ENCODE measurements at places on chromosomes 12 and 14.

GRCh38 chr14:104881369-104881979, 16.4 kb downstream of the CEP170B start:
- no peak for DNase-seq

DNA sequence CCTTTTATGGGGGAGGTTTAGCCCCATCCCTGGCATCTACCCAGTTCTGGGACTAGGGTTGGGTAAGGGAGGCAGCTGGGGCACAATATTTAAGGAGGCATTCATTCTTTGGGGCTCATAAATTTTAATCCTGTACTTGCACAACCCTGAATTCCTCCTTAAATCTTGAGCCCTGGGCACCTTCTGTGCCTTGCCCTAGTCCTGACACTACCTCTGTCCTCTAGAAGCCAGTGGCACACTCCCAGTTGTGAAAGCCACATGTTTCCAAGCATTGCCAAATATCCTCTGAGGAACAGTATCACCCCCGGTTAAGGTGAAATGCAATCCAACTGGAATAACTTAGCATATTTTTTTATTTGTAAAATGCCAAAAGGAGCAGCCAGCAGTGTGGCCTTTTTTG, 36.6 kb downstream of the SLC16A7 start:
- DNase-seq, result no peak

DNA sequence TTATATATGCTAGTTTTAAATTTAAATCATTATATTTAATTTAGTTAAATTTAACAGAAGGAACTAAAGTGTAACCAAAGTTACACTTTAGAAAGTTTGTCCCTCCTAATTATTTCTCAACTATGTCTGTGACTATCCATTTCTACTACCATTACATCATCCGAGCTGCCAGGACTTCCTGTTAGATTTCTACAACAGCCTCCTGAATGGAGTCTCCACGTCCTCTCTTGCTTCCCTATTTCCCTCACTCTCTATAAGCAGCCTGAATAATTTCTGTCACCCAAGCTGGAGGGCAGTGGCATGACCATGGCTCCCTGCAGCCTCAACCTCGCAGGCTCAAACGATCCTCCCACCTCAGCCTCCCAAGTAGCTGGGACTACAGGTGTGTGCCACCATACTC, 84.1 kb downstream of the TTC7B start:
- no peak for DNase-seq

- no peak for DNase-seq
Measured at GRCh38 chr14:96624661-96625425, 122.7 kb downstream of the PAPOLA start.

DNA sequence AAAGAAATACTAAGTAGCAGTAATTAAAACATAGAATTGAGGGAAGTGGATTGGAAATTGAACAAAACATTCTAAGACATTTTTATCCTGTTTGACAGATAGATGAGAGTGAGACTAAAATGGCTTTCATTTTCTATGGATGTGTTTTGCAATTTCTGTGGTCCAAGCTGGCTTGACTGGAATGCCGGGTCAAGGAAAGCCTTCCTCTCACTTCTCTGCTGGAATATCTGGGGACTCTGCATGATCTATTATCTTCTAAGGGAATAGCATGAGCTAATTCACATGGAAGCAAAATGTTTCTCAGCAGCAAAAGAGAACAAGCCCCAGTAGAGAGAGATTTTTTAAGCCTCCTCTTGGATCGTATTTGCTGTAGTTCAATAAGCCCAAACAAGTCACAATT, 407.9 kb upstream of the ATXN7L3B start:
- no peak for DNase-seq

DNA sequence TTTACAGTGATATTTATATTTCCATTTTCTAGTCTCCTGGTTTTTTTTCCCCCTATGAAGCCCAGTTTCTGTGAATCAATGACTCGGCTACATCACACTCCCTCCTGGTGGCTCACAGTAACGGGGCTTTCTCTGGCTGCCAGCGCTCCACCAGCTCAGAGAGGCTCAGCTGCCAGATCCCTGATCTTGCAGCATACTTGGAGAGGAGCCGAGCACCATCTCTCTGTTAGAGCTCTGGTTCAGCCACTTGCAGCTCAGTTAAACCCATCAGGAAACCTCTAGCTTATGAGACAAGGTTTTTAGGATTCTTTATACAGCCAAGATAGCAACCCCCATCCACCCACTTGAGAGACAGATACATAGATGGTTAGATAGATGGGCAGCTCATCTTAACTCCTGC, 74.6 kb downstream of the CIT start:
- DNase-seq, result no peak

GRCh38 chr12:79083181-79083580, 218.6 kb downstream of the SYT1 start:
- DNase-seq, result no peak

GRCh38 chr12:123113026-123113425, 37.9 kb downstream of the PITPNM2 start:
- no peak for DNase-seq

- no peak for DNase-seq
Measured at GRCh38 chr12:47843226-47843980, 23.7 kb upstream of the HDAC7 start.

DNA sequence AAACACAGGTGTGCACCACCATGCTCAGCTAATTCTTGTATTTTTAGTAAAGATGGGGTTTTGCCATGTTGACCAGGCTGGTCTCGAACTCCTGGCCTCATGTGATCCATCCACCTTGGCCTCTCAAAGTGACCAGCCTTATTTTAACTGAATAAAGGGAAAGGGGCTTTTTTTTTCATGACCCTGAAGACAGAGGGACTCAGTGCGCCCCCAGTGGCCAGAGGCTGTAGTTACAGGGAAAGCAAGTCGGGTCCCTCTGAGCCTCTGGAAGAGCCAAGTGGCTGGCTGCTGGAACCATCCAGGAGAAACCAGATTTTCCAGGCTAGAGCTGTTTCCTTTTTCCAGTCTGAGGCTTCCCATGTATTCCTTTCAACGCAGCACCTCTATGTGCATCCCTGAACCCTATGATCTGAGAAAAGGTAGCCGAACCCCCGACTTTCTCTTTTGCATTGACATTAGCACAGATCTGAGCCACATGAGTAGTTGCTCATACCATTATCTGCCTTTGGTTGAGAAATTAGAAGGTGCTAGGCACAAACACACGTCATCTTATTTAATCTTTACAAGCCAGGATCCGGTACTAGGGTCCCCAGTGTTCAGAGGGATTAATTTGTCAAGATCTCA, 342.7 kb downstream of the CACNA1C start:
- DNase-seq, result peak; percentile 20

- DNase-seq, result no peak
Measured at GRCh38 chr12:75378354-75378753, 12.5 kb upstream of the GLIPR1L2 start.

DNA sequence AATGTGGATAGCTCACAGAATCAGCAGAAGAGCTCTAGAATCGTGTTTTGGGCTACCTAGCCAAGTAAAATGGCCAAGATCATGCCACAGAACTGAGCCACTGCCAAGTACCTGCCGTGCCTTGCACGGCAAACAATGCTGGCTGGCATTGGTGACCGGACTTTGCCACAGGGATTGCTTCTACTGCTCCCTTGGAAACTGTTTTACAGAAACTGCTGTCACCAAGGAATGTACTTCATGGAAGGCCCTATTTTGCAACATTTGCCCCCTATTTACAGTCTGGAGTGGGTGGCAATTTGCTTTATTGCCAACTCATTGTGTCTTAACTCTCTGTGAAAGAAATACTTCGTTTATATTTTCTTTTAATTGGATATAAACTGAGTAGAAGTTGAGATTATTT, 49.0 kb downstream of the BORCS5 start:
- DNase-seq, result no peak

- DNase-seq, result no peak
Measured at GRCh38 chr12:62922539-62922938, 12.4 kb downstream of the PPM1H start.

Data from stimulated activated effector memory CD8-positive, alpha-beta T cell treated with anti-CD3 and anti-CD28 coated beads, Interleukin-12 subunit alpha, Interleukin-12 subunit beta, amount 100 ng/mL, for 72 hours (primary cell).